Foreskin keratinocyte (primary cell): ENCODE measurements at places on chromosomes 2 and 18. TPM values are rescaled to one million over a fixed set of nuclear protein-coding genes. Genes with fewer than 3 reads are reported as not detected.

Gene TUBA4A
- total RNA-seq: 271 and 318 TPM in 2 replicates

DNA sequence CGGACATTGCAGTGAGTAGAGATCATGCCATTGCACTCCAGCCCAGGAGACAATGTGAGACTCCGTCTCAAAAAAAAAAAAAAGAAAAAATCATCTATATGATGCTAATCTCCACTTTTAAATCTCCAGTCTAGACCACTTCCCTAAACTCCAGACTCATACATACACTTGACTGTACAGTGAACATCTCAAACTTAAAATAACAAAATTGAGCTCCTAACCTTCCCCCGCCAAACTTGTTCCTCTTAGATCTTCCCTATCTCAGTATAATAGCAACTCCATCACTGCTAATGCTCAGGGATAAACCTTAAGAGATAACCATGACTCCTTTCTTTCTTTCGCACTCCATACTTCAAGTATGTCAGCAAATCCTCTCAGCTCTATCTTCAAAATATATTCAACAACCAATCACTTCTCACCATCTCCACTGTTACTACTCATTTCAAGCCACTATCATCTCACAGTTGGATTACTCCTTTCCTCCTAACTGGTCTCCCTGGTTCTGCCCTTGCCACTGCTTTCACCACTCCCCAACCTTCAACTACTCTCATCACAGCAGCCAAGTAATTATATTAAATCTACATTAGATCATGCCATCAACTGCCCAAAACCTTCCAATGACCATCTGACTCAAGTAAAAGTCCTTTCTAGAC lies 12.0 kb downstream of the MEMO1 start:
- DNase-seq: no peak

- DNase-seq: no peak
Measured at GRCh38 chr2:100884145-100884621, 64.2 kb downstream of the NPAS2 start.

DNA sequence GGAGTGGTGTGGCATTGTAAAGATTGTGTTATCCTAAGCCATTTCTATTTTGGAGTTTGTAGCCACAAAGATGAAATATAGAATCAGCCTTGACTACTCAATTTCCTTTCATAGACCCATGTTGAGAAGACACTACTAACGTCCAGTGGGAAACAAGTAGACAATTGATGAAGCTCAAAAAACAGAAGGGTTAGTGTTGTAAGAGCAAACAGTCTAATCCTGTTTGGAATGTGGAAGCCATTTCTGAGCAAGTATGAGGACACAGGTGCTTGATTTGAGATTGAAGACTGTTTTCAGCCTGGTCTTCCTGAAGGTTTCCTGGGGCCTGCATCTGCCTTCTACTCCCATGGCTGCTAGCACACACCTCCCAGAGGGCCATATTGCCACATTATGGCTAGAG lies 29.1 kb downstream of the B3GNT2 start:
- no peak for DNase-seq

DNA sequence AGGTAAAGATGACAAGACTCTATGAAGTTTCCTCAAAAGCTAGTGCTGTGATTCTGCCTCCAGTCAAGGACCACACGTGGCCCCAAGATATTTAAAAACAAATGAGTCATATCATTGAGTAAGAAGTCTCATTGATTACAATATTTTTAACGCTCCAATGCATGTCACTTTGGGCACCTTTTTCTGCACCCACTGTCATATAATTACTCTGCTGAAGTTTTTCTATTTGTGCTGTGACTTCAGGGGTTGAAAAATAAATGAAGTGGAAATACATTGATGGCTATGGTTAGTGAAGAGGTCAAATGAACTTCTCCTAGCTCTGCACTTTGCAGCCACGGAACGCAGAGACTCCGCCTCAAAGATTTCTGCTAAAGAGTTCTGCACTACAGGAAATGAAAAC lies 344.3 kb upstream of the KYNU start:
- no peak for DNase-seq

DNA sequence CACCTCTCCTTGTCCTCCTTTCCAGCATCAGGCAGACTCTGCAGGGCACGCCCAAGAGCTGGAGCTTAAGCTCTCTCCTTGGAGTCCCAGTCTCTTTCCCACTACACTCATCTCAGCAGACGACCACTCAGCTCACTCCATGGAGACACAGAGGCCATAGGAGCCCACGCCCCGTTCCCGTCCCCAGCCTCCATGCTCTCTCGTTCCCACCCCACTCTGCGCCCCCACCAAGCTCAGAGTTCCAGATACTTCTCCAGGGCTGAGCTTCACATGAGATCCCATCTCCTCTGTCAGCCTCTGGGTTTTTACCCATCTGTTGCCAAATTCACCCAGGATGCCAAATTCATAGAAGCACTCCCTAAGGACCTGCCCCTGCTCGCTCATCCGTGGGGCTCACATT lies 87.3 kb downstream of the MALT1 start:
- no peak for DNase-seq

DNA sequence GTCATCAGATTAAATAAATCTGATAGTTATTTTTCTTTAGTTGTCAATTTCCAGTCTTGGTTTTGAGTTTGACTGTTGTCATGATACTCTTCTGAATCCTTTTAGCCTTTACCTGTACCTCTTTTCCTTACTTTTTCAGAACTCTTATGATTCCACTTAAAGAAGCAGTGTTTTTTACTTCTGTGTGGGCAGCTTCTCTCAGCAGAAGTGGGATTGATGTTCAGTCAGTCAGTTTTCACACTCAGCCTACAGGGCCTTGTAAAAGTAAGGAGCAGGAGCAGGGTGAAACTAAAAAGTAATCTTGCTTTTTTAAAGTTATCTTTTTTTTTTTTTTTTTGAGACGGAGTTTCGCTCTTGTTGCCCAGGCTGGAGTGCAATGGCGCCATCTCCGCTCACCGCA lies 75.1 kb downstream of the HAUS1 start:
- no peak for DNase-seq

DNA sequence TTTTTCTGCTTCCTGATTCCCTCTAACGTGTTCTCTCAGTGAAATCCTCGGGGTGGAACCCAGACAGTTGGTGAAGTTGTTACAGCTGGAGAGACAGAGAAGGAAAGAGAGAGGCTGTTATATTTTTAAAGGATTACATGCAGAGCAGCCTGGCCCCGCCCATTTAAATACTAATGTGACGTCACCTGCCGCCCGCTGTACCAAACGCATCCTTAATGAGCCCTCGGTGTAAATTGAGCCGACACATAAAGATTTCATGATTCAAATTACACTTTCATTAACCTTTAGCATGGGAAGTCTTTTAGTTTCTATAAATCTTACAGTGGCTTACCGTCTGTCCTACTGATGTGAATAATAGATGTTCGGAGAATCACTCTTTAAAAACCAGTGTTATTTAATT lies 164.0 kb upstream of the SIX3 start:
- no peak for DNase-seq

- DNase-seq: peak; percentile 71
Measured at GRCh38 chr2:40098786-40099470, 319.9 kb upstream of the THUMPD2 start.

DNA sequence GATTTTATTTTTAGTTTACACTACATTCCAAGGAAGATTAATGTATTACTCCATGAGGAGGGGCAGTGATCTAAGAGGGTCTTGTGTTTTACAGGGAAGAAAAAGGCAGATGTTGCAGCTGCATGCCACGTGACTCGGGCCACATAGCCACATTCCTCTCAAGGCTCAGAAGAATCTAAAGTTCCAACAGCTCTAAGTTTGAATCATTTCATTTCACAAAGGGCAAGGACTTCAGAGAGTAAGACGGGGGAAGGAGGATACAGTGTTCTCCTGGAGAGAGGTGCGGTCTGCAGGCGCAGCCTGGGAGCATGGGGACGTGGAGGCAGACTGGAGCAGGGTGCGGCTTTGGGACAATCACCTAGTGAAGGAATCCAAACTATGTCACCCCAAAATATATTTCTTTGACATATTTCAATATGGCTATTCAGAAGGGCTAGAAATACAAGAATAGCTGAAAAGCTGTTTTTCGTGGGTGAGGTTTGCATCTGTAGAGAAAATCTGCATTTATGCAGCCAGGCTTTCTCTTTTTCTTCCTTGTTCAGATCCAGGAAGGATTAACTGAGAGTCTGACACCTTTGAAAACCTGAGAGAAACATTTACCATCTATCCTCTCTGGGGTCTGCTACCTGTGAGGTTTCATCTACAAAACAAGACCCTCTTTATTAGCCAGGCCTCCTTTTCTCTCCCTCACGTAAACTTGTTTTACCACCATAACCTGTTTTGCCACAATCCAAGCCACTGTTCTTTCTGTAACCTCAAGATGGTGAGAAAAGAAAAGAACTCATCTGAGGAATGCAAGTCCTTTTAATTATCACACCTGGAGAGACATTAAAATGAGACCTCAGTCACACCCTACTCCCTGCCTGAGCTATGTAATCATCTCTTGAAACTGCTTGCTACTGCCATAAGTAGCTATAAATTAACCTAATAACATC lies 165.1 kb upstream of the NDUFV2 start:
- peak; percentile 85 for DNase-seq

GRCh38 chr2:124320051-124320688 lies 295.1 kb downstream of the CNTNAP5 start:
- no peak for DNase-seq
